Hematopoietic multipotent progenitor cell treated with erythropoietin and hydrocortisone succinate and interleukin-3 and kit ligand, for 4 days (in vitro differentiated cells): ENCODE measurements at places on chromosomes 2 and 18.

- no peak for DNase-seq
Measured at GRCh38 chr18:35458271-35458670, 39.5 kb downstream of the INO80C start.

GRCh38 chr2:1617425-1618021 is 126.8 kb downstream of the PXDN start:
- DNase-seq = no peak

DNA sequence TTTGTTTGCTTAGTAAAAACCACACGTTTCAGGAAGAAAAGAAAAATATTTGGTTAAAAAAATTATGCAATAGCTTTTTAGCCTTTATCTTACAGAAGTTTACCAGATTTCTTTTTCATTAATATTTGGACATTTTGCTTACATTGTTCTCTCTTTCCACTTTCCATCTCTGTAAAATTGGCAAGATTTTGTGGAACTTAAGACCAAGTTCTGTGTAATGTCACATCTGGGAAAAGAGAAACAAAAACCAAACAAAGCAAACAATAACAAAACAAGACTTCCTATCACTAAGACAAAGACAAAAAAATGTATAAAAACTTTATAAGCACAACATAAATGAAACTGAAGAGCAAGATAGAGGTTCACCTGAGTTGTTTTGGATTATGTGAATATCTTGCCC is 1392.1 kb upstream of the CELF4 start:
- DNase-seq = no peak

- no peak for DNase-seq
Measured at GRCh38 chr2:37698931-37699481, 27.6 kb upstream of the CDC42EP3 start.

- no peak for DNase-seq
Measured at GRCh38 chr2:135256531-135257260, 204.6 kb downstream of the RAB3GAP1 start.

DNA sequence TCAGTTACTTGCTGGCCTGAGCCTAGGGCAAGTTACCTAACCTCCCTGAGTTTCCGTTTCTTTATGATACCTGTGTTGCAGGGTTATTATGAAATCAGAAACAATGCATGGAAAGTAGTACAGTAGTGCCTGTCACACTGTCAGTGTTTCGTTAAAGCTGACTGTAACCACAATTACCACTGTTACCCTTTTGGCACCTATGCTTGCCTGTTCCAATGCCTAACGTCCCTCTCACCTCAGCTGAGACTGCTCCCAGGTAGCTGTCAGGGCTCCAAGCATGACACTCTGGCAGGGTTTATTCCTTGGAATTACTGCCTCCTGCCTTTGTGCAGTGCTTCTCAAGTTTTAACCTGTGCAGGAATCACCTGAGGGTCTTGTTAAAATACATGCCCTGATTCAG is 135.2 kb upstream of the RBMS1 start:
- DNase-seq = no peak

DNA sequence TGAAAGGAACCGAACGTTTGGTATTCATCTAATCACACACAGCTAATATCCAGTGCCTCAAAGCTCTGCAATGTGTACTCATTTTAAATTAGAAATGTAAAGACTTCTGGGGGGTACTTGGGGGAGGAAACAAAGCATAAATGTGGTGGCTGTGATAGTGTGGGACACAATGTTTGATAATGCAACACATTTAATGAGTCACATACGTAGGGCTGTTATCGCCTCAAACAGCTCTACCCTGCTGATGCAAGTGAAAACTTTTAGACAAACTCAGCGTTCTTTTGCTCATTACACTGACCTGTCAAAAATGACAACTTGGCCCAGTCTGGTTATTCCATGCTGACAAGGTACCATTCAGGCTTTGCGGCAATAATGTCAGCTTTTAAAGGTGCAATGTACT is 1227.1 kb upstream of the CELF4 start:
- peak; percentile 79 for DNase-seq

DNA sequence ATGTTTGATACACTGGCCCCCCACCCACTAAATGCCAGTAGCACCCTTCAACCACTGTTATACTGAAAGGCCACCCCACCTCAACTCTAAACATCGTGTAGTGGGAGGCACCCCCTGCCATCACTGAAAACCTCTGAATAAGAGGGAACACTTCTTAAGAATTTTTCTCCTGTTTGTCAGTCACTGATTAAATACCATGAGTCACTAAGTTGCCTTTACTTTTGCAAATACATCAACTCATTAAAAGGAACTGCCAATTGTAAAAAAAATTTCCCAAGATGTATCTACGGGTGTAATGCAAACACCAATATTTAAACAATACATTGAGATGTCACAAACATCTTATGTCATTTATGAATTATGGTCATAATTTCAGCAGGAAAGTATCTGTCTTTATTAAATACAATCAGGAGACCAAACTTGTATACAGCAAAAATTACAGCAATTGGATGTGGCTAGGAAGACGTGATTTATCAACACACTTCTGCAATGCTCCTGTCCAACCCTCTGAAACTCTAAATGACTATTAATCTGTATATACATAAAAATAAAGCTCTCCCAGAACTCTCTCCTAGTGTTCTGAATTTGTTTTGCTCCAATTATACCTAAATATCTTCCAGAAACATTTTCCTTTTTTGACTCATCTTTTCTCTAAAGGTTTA is 144.1 kb upstream of the STK17B start:
- no peak for DNase-seq
